Substantia nigra (tissue), 51 donors: ENCODE measurements at places on chromosomes 13 and 19.

GRCh38 chr19:33440682-33441081, 67.2 kb downstream of the CEBPG start:
- no peak for DNase-seq

DNA sequence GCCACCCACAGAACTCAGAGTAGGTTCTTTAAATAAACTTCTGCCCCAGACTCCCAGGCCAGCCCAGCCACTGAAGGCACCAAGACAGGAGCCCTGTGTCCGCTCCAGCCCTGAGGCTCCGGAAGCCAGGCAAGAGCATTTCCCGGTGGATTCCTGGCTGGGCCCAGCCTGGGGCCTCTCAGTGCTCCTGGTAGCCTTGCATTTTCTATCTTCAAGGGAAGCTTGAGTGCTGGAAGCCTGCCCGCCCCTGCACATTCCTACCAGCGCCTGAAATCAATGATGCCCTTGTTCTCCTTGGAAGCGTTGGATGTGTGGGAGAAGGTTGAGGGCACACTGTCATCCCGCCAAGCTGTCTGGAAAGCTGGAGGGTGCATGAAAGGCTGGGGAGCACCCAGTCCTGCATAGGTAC, 70.3 kb downstream of the ALOX5AP start:
- DNase-seq: no peak

- no peak for DNase-seq
Measured at GRCh38 chr19:38527466-38528136, 90.2 kb downstream of the MAP4K1 start.

DNA sequence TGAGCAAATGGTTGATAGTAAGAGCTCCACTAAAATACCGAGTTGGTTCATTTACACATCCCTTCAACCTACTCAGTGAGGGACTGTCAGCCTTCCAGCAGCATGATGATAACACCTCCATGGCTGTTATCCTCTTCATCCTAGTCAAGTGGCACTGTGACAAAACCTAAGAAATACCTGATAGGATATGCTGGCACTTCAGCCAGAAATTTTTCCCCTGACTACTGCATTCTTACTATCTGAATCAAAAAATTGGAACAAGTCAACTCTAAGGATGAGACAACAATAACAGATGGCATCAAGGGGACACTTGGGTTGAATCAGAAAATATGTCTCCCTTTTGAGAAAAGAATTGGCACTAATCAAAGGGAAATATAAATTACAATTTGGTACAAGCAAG, 193.9 kb downstream of the KCTD12 start:
- no peak for DNase-seq

- DNase-seq: no peak
Measured at GRCh38 chr13:74674720-74675119, 540.5 kb upstream of the KLF12 start.

DNA sequence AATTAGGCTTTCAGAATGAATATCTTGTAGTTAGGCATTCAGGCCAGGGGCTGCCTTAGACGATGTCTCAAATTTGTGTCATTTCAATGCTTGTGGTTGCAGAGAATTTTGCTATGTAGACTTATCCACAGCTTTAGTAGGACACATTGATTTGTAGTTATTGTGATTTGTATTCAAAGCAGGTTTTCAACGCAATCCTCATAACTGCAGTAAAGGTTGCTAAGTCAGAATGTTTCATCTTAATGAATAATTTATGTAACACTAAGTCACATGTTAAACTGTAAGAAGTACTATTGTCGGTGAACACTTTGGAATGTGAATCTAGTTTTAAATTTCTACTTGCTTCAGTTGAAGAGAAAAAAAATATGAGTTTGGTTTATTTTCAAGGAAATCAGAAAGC, 1117.2 kb upstream of the SPRY2 start:
- DNase-seq: no peak

DNA sequence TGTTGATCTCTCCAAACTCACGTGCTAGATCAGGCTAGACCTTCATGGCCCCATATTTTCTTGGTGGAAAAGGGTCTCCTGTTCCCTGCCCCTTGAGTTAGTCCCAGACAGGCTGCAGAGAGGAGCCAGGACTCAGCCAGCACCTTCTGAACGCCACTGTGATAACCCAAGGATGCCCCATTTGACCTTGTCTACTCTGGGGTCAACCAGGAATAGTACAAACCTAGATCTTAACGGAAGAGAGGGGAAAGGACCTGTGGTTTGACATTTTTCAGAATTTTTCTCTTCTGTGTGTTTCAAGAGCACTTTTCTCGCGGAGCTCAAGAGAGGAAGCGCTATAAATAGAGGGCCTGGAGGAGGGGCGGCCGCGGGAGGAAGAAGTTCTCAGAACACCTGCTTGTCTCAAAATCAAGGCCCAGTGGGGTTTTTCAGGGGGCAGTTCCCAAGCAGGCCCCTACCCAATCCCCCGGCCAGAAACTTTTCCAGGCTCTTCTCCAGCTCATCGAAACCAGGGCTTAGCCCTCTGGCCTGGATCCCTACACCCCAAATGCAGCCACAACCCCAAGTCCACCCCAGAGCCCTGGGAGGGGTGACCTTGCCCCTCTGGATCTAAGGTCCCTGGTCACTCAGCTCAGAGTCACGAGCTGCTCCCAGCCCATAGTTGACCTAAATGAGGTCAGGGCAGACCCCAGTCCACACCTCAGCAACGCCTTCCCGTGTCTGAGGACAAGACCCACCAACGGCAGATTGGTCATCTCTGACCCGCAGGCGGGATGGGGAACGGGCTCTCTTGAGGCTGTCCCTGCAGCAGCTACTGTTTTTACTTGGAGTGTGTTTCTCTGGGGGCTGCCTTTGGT, 75.6 kb upstream of the TM9SF2 start:
- no peak for DNase-seq

DNA sequence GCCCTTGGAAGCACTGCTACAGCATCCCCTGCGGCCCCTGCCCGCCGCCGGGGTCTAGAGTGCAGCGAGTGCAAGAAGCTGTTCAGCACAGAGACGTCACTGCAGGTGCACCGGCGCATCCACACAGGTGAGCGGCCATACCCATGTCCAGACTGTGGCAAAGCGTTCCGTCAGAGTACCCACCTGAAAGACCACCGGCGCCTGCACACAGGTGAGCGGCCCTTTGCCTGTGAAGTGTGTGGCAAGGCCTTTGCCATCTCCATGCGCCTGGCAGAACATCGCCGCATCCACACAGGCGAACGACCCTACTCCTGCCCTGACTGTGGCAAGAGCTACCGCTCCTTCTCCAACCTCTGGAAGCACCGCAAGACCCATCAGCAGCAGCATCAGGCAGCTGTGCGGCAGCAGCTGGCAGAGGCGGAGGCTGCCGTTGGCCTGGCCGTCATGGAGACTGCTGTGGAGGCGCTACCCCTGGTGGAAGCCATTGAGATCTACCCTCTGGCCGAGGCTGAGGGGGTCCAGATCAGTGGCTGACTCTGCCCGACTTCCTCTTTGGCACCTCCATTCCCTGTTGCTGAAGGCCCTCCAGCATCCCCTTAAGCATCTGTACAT, 4.9 kb downstream of the ZNF574 start:
- DNase-seq: no peak

DNA sequence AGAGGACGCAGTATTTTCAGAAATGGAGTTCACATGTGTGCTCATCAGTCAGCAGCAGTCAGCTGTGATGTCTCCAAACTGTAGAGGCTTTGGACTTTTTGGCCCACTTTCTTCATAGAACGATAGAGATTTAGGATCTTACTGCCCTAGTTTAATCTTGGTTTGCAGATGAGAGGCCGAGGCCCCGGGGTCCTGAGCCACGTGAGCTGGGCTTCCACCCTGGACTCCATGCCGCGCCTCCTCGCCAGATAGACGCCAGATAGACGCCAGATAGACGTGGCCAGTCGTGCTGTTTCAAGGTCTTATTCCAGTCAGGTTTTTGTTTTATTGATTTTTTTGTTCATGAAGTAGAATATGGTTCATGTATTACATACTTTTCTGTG, 11.7 kb upstream of the MCF2L start:
- no peak for DNase-seq

- no peak for DNase-seq
Measured at GRCh38 chr19:32818536-32818935, 51.0 kb downstream of the SLC7A9 start.

GRCh38 chr13:42753697-42754096, 27.7 kb upstream of the FAM216B start:
- no peak for DNase-seq

DNA sequence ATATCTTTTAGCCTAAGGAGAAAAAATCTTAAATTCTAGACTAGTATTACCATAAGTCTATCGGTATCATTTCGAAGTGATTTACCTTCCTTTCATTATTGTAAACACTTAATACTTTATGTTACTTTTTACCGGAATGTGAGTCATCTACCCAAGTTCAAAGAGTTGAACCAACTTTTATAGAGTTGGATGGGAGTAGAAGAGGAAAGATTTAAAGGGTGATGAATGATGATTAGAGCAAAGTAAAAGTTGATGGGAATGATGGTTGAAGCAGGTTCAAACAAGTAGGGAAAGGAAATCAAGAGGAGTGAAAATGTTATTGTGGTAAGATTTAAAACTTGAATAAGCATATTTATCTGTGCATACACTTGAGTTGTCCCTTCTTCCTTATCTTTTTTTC, 11.3 kb upstream of the LPAR6 start:
- no peak for DNase-seq

DNA sequence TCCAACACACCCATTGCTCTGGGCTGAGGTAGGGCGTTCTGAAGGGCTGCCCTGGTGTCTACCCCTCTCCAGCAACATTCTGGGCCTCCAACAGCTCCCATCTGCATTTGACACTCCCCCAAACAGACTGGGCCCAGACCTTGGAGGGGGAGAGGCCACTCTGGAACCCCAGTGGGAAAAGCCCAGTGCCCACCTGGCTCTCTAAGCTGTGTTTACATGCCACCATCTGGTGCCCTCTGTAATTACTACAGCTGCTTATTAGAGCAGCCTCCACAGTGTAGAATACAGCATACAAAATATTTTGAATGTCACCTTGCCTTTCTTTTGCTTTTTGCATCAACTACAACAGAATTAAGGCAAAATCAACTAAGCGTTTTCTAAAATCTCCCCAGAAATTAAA, 35.8 kb upstream of the TM9SF2 start:
- no peak for DNase-seq

DNA sequence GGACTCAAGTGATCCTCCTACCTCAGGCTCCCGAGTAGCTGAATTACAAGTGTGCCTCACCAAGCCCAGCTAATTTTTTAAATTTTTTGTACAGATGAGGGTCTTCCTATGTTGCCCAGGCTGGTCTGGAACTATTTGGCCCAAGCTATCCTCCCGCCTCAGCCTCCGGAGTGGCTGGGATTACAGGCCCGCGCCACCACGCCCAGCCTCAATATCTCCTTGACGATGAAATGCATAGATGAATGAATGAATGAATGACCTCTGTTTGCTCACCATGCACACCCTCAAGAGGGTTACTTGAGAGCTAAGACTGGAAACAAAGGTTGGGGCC, 14.9 kb upstream of the AP1M2 start:
- no peak for DNase-seq

GRCh38 chr19:35811317-35812219, 1.1 kb downstream of the PRODH2 start:
- DNase-seq: no peak

GRCh38 chr13:20125129-20125782, 35.6 kb downstream of the GJA3 start:
- DNase-seq: peak; percentile 9

GRCh38 chr13:38624822-38625221, 62.1 kb upstream of the FREM2 start:
- no peak for DNase-seq

GRCh38 chr19:35718345-35719041, 690 bp downstream of the KMT2B start:
- peak; percentile 41 for DNase-seq

DNA sequence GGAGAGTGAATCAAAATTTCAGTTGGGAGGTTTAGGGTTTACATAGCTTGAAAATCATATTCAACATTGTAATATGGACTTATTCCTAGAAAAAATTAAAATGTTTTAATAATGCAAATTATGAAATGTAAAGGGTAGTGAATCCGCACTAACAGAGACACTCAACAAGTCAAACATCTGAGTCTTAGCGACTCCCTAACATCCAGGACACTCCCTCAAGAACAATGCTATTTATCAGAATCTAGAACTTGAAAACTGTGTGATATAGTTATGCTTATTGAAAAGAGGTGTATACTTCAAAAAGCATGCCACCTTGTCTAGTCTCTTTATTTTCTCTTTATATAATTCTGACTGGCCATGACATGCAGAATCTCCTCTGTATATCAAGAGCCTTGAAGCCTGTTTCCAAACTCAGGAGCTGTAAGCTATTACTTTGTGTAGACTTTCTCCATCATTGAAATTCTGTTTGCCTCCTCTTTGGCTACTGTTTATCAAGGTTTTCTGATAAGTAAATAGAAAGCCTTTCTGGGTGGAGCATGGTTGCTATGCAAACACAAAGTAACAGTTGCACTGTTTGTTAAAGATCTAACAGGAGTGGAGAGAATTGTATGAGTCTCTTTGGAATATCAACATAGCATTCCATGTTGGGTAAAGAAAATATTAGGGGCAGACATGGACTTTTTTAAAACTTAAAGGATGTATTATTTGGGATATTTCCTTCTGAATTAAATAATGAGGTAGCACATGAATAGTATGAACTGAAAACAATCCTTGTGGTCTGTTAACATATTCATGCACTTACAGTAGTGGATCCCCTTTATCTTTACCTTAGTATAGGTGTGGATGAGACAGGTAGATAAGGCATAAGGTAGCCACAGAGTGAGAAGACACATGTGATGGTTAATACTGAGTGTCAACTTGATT, 56.4 kb upstream of the MBNL2 start:
- DNase-seq: no peak

DNA sequence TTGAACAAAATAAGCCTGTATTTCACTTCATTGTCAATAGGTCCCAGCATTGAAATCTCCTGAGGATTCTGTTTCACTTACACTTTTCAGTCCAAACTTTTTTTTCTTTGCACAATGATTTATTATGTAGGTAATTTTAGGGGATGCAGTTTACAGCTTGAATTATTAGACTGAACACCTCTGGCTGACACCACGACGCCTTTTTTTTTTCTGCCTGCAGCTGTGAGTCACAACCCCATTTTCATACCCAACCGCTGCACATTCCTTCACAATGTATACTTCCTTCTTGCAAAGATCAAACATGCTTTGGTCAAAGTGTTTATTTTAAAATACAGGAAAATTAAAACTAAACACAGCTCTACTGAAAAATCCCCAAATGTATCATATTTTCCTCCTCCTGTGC, 11.4 kb downstream of the ZIC2 start:
- DNase-seq: no peak

- DNase-seq: no peak
Measured at GRCh38 chr13:67036699-67037457, 193.3 kb downstream of the PCDH9 start.

DNA sequence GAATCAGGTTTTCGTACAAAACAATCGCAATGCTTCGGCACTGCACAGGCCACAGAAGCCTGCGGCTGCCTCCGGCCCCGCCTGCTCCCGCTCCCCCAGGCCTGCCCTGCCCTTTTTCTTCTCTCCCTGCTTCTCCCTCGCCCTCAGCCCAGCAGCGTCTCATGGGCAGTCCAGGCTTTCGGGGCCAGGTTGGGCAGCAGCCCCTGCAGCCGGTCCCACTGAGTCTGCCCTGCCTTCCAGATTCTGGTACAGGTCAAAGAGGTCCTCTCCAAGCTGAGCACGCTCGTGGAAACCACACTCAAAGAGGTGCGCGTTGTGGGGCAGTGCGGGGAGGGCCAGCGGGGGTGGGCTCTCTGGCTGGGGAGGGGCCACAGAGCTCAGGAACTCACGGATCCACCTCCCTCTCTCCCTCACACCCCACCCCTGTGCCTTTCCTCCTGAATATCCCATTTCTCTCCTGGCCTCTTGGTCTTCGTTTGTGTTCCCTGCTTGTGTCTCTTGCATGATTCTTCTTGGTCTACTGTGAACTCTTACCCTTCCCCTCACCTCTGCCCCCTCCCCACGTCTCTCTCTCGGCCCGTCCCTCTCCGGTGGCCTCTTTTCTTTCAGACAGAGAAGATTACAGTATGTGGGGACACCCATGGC, 30.1 kb downstream of the CCDC8 start:
- no peak for DNase-seq
